ENCODE measurements at places on chromosomes 3 and 15. TPM values are rescaled to one million over a fixed set of nuclear protein-coding genes. Genes with fewer than 3 reads are reported as not detected.

AGBL1 gene
- polyA plus RNA-seq, result not detected

SH2D7 gene
- polyA plus RNA-seq, result 0.04 TPM

AHSG gene
- polyA plus RNA-seq, result not detected

ISLR gene
- polyA plus RNA-seq, result 2.3 TPM

TMEM87A gene
- 37.4 TPM for polyA plus RNA-seq

CIDEC gene
- not detected for polyA plus RNA-seq

ARHGEF26 gene
- 0.98 TPM for polyA plus RNA-seq

PCLAF gene
- 93.8 TPM for polyA plus RNA-seq

ACTR8 gene
- 34.9 TPM for polyA plus RNA-seq

ALS2CL gene
- polyA plus RNA-seq, result 1.0 TPM
